ENCODE measurements at places on chromosomes 16 and 17.

DNA sequence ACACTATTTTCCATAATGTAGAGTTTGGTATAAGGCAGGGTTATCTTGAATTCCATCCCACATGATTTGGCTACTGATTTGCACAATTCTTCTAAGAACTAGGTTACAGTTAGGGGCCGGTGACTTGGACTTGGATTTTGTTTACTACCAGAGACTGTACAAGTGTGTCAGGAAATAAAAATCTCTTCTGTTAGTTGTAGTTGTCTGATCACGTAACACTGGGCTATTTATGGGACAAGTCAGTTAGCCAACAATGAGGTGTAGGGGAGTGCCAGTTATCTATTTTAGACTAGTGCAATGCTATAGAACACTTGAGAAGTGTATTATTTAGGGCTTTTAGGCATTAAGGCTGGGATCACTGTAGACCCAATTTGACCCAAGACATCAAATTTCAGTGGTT lies 39.7 kb upstream of the GHDC start:
- DNase-seq = no peak

DNA sequence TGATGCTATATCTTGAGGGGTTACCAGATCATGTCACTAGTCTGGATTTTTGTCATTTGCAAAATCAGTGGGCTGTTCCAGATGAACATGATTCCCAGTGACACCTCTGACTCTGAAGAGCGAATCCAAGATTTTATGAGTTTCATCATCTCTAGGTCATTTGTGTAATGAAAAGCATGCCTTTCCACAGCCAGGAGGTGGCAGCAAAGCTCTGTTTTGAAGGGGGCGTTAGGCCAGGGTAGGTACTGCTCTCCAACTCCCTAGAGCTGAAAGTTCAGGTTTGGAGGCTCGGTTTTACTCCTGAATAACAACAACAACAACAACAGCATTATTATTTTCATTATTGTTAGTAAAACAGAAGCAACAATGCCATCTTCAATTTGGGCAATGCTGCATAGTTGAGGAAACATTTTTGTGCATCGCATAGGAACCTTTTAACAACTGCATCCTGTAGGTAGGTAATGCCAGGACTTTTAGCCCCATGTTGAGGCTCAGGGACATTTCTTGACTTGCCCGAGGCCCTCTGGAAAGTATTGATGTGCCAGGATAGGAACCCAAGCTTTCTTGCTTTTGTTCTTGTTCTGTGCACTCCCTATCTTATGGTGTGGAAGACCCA lies 77.0 kb downstream of the MYH13 start:
- no peak for DNase-seq

DNA sequence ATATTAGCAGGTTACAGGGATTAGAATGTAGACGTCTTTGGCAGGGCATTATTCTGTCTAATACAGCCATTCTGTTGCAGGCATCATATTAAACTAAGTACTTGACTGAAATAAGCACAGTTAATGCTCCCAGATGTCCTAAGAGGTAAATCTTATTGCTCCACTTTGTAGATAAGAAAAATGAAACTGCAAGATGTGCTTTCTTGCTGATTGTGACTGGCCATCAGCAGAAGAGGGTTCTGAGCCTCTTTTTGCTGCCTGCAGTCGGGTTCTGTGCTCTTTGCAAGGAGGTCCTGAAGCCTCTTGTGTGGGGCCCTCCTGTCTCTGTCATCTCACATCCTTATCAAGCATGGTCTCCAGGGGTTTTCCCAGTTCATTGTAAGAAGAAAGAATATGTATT lies 167.1 kb downstream of the KCNJ2 start:
- no peak for DNase-seq

- DNase-seq = no peak
These were observed 33.1 kb downstream of the PLD6 start for GRCh38 chr17:17172990-17173389.

- no peak for DNase-seq
These were observed 153.9 kb downstream of the PARN start for GRCh38 chr16:14476183-14476582.

DNA sequence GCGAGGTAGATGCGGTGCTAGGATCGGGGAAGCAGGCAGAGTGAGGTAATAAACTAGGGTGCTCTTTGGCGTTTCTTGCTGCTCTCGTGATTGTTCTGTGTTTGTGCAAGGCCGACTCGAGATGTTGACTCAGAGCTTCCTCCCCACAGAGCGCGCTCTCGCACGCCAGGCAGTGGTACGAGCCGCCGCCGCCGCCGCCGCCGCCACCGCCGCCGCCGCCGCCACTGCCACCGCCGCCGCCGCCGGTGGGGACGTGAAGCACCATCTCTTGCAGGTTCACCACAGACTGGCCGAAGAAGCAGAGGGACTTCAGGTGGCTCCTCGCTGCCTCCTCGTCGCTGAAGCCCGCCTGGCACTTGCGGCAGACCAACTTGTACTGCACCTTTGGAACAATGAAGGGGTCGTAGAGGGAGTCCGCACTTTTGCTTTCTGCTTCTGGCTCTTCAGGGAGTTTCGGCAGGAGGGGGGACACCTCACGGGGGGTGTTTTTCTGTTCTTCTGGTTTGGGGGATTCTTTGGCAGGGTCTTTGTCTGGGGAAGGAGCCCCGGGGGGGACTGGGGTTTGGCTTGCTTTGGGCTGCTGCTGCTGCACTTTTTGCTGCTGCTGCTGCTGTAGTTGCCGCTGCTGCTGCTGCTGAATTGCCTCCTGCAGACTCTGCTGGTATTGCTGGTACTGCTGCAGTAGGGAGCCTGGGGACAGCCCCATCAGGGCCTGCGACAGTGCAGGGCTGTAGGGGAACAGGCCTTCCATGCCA lies 260.2 kb downstream of the ZFHX3 start:
- peak; percentile 55 for DNase-seq

- no peak for DNase-seq
These were observed 5.7 kb upstream of the SPATA32 start for GRCh38 chr17:45267436-45268055.

GRCh38 chr17:42917236-42917603 lies 16.6 kb downstream of the G6PC1 start:
- DNase-seq = no peak

DNA sequence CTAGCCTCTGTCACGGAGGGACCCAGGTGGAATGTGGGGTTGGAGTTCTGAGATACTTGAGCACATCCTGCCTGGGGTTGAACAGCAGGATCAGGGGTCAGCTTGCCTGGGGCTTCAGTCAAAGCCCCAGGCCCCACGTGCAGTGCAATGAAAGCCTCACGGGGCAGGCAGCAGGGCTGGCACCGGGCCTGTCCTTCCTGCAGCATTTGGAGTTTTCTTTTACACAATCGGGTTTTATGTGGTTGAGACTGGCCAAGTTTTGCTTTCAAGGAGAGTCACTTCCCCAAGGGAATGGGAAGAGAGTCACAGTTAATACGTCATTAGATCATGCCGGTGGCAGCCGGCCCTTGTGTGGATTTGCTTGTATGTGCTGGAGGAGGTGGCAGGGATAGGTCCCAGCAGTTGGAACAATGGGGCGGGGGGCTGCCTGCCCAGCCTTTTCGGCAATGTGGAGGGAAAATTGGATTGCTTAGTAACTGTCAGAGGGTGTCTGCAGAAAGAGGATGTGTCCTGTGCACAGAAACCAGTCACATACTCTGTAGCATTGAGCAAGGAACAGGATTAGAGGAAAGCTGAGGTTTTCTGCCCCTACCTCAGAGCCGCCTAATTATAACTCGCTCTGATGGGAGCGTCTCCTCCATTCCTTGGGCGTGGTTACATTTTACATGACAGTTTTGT lies 4.5 kb downstream of the RMI2 start:
- peak; percentile 71 for DNase-seq

DNA sequence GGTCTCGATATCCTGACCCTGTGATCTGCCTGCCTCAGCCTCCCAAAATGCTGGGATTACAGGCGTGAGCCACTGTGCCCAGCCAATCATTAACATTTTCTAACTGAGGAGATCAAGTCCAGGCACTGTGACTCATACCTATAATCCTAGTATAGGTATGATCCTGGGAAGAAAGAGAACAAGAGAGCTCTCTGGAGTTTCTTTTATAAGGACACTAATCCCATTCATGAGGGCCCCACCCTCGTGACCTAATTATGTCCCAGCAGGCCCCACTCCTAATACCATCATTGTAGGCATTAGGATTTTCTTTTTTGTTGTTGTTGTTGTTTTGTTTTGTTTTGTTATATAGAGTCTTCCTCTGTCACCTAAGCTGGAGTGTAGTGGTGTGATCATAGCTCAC lies 80.4 kb downstream of the CACNG3 start:
- no peak for DNase-seq

- peak; percentile 21 for DNase-seq
These were observed 75.5 kb downstream of the BMERB1 start for GRCh38 chr16:15509593-15510535.

Data from breast epithelium (tissue), 4 donors.